ENCODE measurements at places on chromosomes 6 and 20.

DNA sequence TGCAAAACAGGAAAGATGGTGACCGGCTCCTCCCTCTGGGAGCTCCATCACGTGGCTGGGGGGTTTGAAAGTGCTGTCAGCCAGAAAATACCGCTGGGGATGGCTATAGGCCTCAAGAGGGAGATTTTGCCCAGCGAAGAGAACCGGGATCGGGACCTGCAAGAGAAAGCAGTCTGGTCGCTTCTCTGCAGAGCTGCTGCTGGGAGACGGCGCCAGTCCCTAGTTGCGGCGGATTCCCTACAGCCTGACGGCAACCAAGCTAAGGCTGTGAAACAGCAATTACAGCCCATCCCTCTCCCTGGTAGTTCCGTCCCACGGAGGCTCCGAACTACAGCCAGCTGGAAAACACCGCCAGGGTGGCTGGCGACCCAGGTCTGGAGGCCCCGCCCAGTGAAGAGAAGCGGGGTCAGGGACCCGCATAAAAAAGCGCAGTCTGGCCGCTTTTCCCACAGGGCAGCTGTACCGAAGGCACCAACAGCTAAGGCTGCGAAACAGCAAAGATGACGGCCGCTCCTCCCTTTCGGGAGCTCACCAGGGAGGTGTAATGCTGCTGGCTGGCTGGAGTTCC is 238.1 kb upstream of the IRAK1BP1 start:
- no peak for DNase-seq

DNA sequence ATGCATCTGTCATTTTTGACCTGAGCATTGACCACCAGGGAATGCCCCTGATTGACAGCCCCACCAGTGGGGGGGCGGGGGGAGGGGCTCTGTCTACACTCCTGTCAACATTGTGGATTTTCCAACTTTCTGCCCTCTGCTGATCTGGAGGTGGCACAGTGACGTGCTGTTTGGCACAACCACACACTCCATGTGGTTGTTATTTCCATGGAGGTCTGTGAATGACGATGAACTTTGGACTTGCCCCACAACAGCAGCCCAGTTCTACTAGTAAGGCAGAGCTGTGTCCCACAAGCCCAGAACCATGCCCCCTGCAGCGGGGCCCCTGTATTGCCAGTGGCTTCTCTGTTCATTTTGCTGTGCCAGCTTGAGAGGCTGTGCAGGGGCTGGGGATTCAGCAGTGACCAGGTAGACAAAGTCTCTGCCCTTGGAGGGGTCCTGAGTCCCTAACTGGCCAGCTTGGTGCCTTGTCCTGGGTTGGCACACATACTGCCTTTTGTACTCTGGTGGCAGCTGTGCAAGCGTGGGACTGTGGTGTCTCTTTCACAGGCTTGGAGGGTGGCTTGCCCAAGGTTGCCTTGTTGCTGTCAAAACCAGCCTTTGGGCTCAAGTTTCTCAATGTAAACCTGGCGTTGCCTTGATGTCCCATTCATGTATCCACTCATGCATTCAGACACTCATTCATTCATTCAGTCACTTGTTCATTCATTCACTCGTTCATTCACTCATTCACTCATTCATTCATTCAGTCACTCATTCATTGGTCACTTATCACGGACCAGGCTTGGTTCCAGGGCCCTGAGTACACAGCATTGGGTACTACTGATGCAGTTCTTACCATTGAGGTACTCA is 108.5 kb downstream of the SYCP2 start:
- DNase-seq, result no peak

- DNase-seq, result no peak
These were observed 5.2 kb downstream of the INSM1 start for GRCh38 chr20:20373091-20373571.

DNA sequence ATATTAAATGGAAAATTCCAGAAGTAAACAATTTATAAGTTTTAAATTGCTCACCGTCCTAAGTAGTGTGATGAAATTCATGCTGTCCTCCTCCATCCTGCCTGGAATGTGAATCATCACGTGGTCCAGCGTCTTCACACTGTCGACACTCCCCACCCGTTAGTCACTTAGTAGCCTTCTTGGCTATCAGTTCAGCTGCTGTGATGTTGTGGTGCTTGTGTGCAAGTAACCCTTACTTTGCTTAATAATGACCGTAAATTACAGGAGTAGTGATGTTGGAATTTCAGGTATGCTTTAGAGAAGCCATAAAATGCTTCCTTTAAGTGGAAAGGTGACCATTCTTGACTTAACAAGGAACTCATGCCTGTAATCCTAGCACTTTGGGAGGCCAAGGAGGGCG is 25.2 kb downstream of the RIOK1 start:
- DNase-seq, result no peak

- DNase-seq, result no peak
These were observed 28.2 kb downstream of the CGA start for GRCh38 chr6:87066449-87067333.

DNA sequence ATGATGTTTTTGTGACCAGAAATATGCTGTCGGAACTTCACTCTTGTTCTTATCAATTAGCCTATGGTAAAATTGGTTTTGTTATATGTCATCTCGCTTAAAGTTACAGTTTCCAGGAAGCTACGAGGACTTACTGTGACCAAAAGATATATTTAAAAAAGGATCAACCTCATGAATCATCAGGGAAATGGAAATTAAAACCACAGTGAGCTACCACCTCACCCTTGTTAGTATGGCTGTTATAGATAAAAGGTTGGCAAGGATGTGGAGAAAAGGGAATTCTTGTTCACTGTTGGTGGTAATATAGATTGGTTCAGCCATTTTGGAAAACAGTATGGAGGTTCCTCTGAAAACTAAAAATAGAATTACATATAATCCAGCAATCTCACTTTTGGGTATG is 14.3 kb upstream of the INSM1 start:
- DNase-seq, result no peak

- no peak for DNase-seq
These were observed 3.5 kb downstream of the CST7 start for GRCh38 chr20:24952376-24953208.

DNA sequence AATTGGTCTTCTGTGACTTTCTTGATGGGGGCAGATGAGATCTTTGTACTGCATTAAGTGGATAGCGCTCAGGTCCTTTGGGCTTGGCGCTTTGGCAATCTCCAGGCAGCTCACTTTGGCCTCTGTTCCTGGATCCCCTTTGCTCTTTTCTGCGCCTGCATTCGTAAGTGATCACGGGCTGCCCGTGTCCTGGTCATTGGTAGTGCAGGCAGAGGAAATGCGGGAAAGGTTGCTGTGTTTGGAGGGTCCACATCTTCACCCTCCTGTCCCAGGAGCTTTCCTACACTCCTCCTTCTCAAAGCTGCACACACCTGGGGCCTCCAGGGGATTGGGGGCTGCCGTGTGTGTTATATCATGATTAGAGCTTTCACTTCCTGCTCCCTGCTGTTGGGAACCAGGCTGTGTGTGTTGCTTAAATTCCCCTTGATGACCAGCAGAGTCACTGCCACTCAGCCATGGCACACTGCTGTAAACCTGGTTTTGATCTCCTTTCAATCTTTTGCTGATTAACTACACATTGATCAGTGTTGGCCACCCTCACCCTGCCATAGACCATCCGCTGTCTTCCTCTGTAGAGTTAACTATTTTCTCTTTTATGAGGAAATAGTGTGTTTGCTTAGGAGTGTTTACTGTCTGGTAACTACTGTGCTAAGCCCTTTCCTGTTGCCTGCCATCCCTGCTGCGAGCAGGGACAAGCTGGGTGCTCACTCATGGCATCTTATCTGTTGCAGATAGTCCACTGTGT is 13.0 kb upstream of the SNHG17 start:
- no peak for DNase-seq

DNA sequence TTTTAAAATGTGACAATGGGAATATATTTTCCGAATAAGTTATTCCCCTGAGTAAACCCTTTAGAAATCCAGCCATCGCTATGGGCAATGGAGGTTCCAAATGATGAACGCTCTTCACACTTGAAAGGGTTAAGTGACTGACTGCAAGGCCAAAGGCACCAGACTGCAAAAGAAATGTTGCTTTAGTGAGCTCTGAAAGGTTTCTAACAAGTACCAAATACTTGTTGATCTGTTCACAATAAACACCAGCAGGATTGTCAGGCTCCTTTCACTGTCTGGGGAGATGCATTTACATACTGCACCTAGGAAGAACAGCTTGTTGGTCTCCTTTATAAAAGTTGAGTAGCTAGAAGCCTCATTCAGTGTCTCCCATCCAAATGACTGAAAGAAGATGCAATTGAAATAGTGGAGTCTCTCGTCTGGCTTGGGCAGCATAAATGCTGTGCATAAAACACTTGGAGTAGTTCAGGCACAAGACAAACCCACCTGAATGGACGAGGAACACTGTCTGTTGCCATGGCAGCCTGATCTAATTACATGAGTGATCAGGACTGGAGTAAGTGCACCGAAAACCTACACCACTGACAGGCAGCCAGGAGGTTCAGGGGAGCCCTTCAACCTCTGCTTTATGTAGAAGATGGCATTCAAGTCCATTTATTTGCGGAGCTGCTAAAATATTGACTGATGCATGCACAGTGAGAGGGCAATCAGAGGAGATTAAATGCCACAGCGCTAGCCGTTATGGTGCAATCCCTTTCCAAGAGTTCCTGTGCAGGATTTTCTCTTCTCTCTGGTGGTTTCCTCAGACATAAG is 2.9 kb downstream of the ATXN1 start:
- no peak for DNase-seq

DNA sequence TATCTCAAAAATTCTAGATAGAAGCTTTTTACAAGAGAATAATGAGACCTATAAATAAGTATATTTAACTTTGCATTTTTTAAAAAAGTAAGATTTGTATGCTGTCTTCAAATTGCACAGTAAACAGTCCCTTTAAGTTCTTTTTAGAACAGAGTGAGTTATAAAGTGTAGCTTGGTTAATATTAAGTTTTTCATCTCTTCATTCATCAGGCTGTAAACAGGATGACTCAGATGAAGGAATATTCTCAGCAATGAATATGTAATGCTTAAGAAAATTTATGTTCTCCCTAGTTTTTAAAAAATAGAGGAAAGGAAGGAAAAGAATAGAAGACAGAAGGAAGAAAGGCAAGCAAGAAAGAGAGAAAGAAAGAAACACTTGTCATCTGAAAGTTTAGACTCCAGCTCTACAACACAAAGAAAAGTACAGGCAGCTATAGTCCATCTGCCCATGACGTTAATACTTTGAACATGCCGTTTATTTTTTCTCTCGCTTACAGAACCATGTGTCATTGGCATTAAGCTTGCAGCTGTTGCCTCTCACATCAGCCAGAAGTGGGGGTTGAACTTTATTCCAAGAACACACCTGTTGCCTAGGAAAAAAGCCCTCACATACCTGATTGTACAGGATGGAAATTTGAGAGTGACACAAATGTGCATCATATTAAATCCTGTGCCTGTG is 36.1 kb downstream of the CAP2 start:
- DNase-seq, result no peak

GRCh38 chr6:74431873-74432580 is 736.0 kb downstream of the CD109 start:
- DNase-seq, result no peak

GRCh38 chr6:159261995-159262394 is 92.8 kb downstream of the FNDC1 start:
- no peak for DNase-seq

- DNase-seq, result no peak
These were observed 28.1 kb upstream of the ADTRP start for GRCh38 chr6:11806561-11807317.

- no peak for DNase-seq
These were observed 373.5 kb upstream of the BTBD3 start for GRCh38 chr20:11544029-11544678.

DNA sequence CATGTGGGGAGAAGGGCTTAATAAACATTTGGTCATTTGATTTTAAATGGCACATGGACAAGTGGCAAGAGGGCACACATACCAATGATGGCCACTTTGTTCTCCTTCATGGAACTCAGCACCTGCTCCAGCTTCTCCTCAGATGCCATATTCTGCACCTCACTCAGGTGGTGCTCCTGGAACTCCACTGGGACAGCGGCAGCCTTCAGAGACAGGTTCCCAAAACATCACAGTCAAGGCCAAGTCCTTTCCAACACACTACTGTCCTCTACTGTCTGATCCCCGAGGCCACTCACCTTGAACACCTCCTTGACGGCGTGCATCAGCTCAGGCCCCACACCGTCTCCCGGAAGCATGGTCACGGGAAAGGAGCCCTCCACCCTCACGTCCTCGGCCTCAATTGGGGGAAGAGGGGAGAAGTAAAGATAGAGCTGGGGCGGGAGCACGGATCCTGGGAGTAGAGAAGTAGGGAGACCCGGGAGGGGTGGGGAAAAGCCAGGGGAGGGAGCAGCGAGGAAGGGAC is 591 bp downstream of the IDH3B start:
- no peak for DNase-seq

- no peak for DNase-seq
These were observed 6.8 kb upstream of the RIPK1 start for GRCh38 chr6:3061501-3061941.

DNA sequence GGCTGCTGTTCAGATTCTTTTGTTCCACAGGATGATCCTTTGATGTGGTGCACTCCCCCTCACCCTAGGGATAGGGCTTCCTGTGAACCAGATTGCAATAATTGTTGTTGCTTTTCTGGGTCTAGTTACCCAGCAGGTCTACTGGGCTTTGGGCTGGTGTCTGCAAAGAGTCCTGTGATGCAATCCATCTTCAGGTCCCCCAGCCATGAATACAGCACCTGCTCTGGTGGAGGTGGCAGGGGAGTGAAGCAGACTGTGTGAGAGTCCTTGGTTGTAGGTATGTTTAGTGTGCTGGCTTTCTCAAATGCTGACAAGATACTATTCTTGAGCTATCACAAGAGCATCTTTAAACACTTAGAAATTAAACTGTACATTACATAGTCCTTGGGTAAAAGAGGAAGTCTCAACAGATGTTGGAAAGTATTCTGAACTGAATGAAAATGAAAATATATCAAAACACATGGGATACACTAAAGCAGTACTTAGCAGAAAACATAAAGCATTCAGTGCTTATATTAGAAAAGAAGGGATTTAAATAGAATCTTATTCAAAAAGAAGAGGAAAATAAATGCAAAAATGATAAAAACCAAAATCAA is 49.1 kb upstream of the CCR6 start:
- no peak for DNase-seq

- DNase-seq, result no peak
These were observed 49.2 kb downstream of the TBC1D32 start for GRCh38 chr6:121285041-121285440.

GRCh38 chr6:16840291-16840690 is 79.0 kb upstream of the ATXN1 start:
- DNase-seq, result no peak

GRCh38 chr20:32062776-32063170 is 10.7 kb downstream of the HCK start:
- DNase-seq, result no peak

DNA sequence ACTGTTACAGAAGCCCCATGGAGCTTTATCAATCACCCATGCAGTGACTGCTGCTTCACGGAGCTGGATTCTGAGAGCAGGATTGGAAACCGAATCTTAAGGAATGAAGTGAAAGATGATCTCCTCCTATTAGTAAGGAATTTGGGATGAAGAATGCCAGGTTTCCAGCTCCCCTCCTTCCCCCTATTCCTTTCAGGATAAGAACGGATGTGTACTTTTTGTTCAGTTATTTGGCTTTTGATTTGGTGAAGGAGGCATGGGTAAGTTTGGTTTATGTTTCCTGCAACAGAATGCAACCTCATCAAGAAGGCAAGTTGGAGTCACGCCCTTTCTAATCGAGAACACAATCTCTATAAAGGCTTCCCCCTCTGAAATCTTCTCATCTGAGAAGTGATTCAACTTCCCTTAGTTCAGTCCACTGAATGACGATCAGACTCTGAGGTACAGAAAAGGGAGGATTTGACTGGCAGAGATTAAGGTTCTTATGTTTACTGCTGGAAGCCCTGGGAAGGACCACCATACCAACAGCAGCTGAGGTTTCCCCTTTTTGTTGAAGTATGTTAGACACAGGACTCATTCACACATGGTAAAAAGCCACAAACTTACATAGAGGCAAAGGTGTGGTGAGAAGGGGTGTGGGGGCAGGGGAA is 5.5 kb downstream of the ELMO2 start:
- DNase-seq, result peak; percentile 15
